ENCODE measurements at places on chromosomes 5 and 9. TPM values are rescaled to one million over a fixed set of nuclear protein-coding genes. Genes with fewer than 3 reads are reported as not detected.

Gene FAXDC2
- 35.3 TPM for total RNA-seq

Gene HTR4
- 2.1 TPM for total RNA-seq

Gene HAVCR2
- 2.8 TPM for total RNA-seq

Gene PRELID2
- total RNA-seq = 4.1 TPM

Gene OTP
- total RNA-seq = not detected

Gene FBXL17
- total RNA-seq = 30.4 TPM

Gene EIF4E1B
- not detected for total RNA-seq

Gene PCYOX1L
- 20.7 TPM for total RNA-seq

Gene DBH
- not detected for total RNA-seq
